ENCODE measurements at places on chromosomes 12 and 14. TPM values are rescaled to one million over a fixed set of nuclear protein-coding genes. Genes with fewer than 3 reads are reported as not detected.
A peak's percentile ranks its signal among the peaks of the same experiment; 100 is the strongest.

GPD1 gene
- polyA plus RNA-seq, result 2.7 TPM

ZNF384 gene
- 71.2 TPM for polyA plus RNA-seq

GALNT8 gene
- polyA plus RNA-seq, result 3.0 TPM

SERPINA9 gene
- not detected for polyA plus RNA-seq

BEST3 gene
- polyA plus RNA-seq, result 0.64 TPM

KRT3 gene
- polyA plus RNA-seq, result not detected

PLEKHG7 gene
- not detected for polyA plus RNA-seq

PRORP gene
- polyA plus RNA-seq, result 11.9 TPM

TROAP gene
- 1.8 TPM for polyA plus RNA-seq

ACACB gene
- polyA plus RNA-seq, result 87.0 TPM

DNA sequence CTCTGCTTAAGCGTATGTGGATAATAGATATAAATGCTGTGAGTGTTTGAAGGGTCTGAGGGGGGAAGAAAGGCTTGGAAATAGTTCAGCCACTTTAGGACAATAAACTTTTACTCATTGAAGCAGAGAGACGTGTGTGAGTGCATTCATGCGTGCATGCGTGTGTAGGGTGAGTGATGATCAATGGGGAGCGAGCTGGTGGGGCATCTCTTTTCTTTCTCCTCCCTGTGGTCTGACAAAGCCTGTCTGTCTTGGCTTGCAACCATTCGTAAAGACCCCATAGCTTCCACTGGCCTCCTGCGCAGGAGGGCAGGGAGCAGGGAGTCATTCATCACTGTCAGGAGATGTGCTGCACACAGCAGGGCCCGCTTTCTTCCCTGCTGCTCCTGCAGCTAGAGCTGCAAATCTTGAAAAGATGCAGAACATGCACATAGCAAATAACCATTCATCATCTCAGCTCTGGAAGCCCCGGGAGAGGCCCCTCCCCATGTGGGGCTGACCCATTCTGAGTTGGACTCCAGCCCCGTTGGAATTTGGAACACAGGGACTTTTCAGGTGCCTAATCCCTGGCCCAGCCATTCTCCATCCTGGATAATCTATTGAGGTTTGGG lies 223.2 kb downstream of the PPM1H start:
- DNase-seq, result no peak

- DNase-seq, result no peak
These were observed 4.9 kb downstream of the PEBP1 start for GRCh38 chr12:118140825-118141224.

GRCh38 chr14:88044444-88044758 lies 39.5 kb downstream of the GPR65 start:
- no peak for DNase-seq

GRCh38 chr12:104524034-104524832 lies 67.5 kb downstream of the CHST11 start:
- DNase-seq, result no peak

DNA sequence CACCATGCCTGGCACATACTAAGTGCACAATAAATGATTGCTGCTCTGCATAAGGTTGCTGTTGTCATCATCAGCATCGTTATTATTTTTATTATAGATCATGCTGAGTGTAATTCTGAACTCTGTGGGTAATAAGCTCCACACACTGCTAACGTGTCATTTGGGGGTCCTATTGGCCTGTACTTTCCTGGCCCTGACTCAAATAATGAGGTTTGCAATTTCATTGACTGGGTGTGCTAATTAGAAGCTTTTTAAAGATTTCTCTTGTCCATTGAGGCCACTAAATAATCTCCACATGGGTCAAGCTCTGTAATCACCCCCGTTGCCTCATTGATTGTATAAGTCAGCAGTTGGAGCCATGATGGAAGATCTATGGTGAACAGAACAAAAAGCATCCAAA lies 320.8 kb upstream of the TMPO start:
- no peak for DNase-seq

GRCh38 chr12:113862590-113863454 lies 103.3 kb downstream of the RBM19 start:
- DNase-seq, result no peak

DNA sequence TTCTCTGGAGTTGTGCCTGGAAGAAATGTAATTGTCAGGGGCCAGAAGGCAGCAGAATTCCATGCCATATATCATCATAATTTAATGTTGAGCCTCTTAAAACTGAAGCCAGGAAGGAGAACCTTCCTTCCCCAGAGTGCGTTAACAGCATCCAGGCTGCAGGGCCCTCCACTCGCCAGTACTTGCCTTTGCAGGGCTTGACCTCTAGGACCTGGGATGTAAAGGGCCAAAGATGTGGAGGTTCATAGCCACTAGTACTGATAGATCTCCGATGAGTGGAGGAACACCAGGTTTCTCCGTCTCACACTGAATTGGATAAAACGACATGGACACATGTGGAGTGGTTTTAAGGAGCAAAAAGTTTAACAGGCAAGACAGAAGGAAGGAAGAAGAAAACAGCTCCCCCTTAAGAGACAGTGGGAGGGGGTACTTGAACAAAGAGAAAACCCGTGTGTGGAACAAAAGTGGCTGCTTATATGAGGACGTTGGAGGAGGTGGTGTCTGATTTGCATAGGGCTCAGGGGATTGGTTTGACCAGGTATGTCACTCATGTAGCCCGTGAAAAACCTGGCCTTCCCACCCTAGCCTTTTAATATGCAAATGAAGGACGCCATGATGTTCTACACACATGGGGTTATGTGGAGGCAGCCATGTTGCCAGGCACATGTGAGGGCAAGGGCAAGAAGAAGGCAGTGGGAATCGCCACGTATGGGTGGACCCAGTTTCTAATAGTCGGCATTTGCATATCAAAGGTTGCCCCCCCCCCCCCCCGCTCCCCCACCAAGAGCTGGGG lies 38.8 kb upstream of the WSCD2 start:
- DNase-seq, result no peak

DNA sequence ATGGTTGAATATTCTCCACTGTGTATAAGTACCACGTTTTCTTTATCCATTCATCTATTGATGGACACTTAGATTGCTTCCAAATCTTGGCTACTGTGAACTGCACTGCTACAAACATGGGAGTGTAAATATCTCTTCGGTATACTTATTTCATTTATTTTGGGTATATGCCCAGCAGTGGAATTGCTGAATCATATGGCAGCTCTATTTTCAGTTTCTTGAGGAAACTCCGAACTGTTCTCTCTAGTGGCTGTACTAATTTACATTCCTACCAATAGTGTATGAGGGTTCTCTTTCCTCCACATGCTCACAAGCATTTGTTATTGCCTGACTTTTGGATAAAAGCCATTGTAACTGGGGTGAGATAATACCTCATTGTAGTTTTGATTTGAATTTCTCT lies 623.1 kb upstream of the LRFN5 start:
- DNase-seq, result no peak

DNA sequence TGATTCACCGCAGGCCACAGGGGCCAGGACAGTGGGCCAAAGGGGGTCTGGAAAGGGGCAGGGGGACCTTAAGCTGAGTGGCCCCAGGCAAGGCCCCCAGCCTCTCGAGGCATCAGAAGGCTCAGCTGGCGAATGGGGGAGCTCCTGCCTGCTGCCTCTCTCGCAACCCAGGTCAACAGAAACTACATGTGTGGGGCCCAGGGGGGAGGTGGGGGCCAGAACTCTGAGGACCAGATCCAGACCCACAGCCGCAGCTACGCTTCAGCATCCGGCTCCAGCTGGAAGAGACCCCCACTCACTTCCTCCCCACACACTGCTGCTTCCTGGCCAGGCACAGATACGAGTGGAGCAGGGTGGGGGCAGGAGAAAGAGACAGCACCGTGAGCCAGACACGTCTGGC lies 46.5 kb downstream of the NCOR2 start:
- DNase-seq, result no peak

DNA sequence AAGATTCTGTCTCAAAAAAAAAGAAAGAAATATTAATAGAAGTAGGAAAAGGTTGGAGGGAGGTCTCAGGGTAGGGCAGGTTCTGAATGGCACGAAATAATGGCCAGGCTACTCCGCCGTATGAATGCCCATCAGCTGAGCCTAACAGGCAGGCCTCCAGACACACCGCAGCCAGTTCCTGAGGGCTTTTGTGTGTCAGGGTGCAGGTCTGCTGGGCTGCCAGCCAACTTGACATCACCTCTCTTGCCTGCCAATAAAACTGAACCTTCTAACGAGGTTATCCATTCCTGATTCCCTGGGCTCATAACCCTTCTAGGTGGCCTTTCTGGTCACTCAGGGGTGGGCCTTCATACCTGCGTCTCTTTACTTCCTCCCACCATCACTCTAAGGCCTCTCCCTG lies 3.0 kb downstream of the IFI27 start:
- DNase-seq, result peak; percentile 81

- DNase-seq, result no peak
These were observed 23.6 kb downstream of the PGAM5 start for GRCh38 chr12:132734206-132734605.

- no peak for DNase-seq
These were observed 231.4 kb upstream of the RTL1 start for GRCh38 chr14:101134851-101135433.

DNA sequence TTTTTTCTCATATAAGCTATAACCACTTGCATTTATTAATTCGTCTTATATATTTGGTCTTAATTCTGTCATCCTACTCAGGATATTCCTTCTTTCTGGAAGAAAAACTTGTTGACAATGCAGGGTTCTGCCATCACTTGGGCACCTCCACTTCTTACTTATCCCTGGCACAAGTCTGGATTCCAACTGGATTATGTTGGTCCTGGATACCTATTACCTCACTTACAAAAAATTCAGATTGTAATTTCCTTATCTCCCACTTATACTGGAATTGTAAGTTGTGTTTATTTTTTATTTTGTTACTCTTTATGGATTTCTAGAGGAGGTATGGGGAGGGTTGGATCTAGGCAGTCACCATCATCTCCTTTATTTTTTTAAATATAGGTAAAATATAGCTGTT lies 36.7 kb downstream of the LRRIQ1 start:
- DNase-seq, result no peak

DNA sequence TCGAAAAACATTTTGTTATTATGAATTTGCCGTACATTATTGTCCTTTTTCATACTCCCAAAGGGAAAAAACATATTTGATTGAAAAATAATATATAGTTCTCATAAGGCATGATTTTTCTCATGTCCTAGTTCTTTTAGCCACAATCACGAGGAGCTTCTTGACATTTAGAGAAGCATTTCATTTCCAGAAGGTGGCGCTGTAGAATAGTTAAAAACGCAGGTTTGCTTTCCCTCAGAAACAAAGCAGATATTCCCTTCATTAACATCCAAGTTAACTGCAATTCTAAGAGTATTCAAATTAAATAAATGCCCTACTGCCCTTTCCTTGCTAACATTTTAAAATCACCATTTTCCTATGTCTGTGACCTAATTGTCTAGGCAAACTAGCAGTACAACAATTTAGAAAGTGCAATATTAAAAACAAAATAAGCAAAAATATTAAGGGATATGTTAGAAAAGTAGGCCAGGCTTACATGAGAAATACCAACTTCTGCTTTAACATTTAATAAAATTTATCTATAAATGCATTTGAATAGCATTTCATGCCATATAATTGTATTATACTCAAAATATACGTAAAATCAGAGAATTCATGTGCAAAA lies 10.9 kb upstream of the PIK3C2G start:
- no peak for DNase-seq

DNA sequence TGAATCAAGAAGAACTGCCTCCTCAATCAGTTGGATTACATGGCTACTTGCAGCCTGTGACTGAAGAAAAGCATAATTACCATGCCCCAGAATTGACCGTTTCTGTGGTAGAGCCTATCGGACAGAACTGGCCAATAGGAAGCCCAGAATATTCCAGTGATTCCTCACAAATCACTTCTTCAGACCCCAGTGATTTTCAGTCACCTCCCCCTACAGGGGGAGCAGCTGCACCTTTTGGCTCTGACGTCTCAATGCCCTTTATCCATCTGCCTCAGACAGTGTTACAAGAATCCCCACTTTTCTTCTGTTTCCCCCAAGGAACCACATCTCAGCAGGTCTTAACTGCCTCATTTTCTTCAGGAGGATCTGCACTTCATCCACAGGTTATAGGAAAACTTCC lies 80.8 kb downstream of the RAD52 start:
- no peak for DNase-seq

- no peak for DNase-seq
These were observed 2.0 kb upstream of the STON2 start for GRCh38 chr14:81402123-81402495.

Data from adrenal gland (tissue), 19 donors.